ENCODE measurements at places on chromosomes 5 and 9. TPM values are rescaled to one million over a fixed set of nuclear protein-coding genes. Genes with fewer than 3 reads are reported as not detected.

DNA sequence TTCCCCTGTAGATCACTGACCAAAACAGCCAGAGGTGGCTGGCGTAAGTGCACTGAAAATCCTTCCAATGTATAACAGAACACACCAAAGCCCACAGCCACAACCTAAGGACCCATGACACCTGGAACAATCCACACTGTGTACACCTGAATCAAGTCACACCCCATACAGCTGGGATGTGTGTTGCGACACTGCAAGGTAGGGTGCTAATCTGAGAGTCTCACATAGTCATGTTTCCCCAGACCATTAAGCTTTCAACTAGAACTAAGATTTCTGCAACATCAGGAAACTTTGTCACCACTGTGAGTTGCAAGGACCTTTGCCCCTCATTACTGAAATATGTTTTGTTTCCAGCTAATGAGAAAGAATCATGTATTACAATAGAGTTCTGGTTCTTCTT lies 59.4 kb downstream of the MED27 start:
- DNase-seq, result no peak

DNA sequence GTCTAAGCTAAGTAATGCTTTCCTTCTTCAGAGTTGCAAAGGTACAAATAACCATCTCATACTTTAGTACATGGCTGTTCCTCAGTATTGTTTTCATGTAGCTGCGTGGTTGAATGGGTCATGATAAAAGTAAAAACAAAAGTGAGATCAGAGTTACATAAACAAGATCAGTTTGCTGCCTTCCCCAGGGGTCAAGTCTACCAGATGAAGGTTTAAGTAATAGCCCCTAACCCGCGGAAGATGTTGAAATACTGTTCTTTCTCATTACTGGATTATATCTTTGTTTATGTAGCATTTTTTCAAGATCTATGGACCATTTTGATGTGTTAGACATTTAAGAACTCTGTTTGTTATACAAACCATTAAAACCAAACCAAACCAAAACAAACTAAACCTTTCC lies 34.1 kb upstream of the ARRDC3 start:
- no peak for DNase-seq

Gene TAF11L10
- not detected for total RNA-seq

- DNase-seq, result no peak
Observed at GRCh38 chr5:155004138-155004744, 9.3 kb upstream of the KIF4B start.

GRCh38 chr5:181243564-181244343 lies at the start of gene RACK1:
TSS of gene RACK1 (minus strand) at chr5:181243906. CDS start at chr5:181243800, 106 bp downstream.
- peak; percentile 78 for DNase-seq
